ENCODE measurements at places on chromosomes 7 and 10.

GRCh38 chr7:123494193-123494796 lies 40.1 kb downstream of the IQUB start:
- no peak for DNase-seq

DNA sequence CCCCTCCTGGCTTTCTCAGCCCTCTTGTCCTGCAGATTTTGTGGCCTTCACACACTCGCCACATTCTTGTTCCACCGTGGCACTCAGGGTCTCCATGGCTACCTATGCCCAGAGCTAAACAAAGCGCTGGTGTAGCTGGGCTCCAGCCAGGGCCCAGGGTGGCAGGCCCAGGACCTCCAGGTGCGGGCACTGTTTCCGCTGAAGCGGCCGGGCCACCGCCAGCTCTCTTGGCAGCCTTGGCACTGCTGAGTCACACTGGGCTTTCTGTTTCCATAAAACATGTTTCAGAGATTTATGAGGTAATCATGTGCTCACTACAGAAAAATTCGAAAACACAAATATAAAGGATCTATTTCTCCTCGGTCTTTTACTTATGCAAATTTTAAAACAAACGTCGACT lies 51.3 kb downstream of the AOC1 start:
- DNase-seq, result no peak

DNA sequence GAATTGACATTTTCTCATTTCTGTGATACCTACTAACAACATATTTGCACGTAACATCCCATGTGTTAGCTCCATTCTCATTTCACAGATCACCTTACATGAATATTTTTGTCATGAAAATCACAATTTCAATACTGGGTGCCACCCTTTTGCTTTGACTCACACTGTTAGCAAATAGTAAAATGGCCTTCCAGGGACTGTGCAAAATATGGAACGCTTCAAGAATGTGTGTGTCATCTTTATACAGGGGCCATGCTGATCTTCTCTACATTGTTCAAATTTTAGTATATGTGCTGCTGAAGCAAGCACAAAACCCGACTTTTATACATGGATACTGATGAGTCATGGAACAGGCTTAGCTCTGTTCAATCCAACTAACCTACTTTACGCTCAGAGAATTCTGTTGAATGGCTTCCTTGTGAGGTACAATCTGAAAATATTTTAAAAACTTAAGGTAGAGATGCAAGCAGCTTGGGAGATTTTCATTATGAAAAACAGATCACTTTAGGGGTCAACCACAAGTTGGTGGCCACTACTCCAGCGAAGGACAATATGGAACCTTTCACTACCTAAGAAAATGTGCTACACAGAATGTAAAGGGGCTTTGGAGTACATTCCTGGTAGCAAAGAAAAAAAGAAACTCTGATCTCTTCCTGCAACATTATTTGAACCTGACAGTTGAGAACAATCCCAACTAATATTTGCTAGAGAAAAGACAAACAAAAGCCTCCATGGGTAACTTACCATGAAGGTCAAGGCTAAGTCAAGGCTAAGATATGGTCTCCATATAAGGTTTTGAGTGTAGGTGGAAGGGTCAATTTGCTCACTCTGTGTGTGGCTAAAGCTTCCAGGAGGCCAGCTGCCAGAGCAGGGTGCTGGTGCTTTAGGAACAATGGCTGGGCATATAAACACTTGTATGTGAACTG lies 11.9 kb downstream of the ANKRD26 start:
- no peak for DNase-seq

DNA sequence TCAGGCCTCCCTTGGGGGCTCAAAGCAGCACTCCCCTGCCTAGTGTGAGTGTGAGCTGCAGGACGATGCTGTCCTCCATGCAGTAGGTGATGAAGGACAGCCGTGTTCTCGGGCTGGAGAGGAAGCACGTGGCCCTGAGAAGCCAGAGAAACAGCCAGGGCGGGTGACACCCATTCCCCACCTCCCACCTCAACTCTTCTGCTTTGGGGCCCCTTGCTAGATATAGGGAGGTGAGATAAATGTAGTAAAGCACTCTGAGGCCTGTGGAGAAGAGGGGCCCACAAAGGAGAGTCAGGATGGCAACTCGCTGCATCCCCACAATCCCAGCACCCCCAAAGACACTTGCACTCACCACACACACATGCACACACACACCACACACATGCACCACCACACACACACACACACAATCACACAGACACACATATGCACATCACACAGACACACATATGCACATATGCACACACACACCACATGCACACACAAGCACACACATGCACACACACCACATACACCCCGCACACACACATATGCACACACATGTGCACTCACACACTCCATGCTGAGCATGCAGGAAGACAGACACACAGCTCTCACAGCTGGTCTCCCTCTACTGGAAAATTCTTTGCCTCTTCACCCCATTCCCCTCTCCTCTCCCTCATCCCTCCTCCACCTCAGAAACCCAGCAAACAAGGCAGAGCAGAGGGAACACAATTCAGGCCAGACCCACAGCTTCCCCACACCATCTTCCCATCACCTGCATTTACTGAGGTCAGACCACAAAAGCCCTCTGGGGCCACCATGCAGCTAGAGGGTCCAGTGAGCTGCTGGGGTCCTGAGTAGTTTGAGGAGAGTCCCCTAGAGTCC lies 30.5 kb downstream of the ANXA8 start:
- DNase-seq, result peak; percentile 37

- no peak for DNase-seq
Observed at GRCh38 chr10:43453266-43453831, 16.4 kb downstream of the ZNF487 start.

DNA sequence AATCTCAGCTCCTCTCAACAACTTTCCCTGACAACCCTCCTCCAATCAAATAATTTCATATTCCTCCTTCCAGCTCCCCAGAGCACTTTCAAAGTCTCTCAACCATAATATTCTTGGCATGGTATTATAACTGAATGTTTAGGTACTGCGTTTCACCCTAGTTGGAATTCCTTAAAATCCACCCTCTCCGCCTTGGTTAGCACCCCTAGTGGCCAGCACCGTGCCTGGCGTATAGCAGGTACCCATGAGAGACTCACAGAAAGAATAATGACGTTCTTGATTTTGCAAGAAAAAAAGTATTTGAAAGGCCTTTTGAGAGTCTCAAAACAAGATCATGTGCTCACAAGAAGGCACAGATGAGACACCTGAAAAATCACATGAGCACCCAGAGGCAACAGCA lies 50.9 kb downstream of the GLI3 start:
- no peak for DNase-seq

DNA sequence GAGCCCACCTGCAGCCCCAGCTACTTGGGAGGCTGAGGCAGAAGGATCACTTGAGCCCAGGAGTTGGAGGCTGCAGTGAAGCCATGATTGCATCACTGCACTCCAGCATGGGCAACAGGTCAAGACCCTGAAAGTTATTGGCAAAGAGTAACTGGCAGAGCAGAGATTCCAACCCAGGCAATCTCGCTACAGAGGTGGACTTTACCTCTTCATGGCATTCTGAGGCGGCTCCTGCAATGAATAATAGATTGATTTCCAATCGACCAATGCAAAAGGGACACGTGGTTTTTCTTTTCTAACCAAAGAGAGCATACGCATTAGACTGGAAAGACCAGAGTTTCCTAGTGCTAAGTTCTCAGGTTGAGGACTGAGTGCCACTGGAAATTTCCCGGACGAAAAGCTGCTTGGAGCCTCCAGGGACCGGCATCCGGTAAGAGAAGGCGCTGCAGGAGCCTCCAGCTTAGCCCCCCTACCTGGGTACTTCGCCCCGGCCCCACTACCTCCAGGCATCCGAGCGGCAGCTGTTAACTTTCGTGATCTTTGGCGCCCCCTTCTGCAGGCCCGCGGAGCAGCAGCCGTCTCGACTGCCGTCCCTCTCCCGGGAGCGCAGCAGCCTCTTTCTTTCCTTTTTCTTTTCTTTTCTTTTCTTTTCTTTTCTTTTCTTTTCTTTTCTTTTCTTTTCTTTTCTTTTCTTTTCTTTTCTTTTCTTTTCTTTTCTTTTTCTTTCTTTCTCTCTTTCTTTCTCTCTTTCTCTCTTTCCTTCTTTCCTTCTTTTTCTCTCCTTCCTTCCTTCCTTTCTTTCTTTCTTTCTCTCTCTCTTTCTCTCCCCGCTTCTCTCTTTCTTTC lies 4.1 kb downstream of the MBLAC1 start:
- DNase-seq, result peak; percentile 84

- no peak for DNase-seq
Observed at GRCh38 chr7:155455776-155456737, 1.9 kb upstream of the EN2 start.

DNA sequence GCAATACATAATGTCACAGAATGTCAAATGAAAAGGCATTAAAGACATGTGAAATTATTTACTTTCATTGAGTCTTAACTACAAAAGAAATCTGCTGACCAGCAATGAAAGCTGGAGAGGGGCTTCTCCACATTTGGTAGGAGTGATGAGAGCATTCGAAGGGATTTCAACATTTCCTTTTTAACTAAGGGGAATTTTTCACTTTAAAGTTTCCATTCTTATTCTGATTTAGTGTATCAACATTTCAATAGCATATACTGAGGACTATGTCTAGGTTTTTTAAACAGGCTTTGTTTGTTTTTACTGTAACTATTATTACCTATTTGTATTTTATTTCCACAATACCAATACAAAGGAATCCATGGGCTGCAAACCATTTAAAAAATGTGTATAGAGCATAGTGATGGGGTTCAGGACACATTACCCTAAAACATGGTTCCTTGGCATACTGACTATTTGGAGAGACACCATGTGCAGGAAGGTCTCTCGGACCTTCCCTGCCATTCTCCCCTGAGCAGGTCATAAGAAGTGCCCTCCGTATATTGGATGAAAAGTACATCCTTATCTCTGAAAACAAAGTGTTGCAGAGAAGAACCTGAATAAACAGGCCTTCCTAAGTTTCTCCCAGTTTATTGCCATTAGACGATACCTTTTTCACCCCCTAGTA lies 278.7 kb downstream of the DOCK4 start:
- no peak for DNase-seq

- DNase-seq, result no peak
Observed at GRCh38 chr10:128098631-128099030, 27.6 kb downstream of the MKI67 start.

GRCh38 chr7:47873762-47874161 lies 74.5 kb downstream of the PKD1L1 start:
- no peak for DNase-seq

DNA sequence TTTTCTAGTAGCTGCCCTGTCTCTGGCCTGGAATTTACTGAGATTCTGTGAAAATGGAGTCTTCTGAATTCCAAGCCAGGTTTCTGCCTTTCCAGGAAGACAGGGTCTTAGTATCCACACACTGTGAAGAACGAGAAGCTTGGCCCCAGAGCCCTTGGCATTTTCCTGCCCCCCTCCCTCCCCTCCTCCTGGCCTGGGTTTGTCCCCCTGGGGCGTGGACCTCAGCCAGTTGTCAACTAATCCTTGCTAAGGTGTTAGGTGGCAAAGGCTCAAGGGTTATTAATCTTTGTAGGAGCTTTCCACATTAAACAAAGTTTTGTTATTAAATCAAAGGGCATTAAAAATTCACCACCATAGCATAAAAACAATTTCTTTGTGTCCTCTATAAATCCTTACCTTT lies 329.5 kb downstream of the RNLS start:
- DNase-seq, result no peak

- DNase-seq, result no peak
Observed at GRCh38 chr7:82036146-82036886, 266.5 kb upstream of the HGF start.

DNA sequence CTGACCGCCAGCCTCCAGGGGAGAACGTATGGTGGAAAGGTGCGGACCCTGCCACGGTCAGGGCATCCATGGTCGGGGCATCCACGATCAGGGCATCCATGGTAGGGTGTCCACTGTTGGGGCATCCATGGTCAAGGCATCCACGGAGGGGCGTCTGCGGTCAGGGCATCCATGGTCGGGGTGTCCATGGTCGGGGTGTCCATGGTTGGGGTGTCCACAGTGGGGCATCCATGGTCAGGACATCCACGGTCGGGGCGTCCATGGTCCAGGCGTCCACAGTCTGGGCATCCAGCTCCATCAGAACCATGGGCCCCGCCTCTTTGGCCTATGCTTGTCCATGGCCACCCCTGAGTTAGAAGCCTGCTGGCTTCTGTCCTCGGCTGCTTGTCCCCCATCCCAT lies 148.1 kb downstream of the ADARB2 start:
- DNase-seq, result no peak

- no peak for DNase-seq
Observed at GRCh38 chr7:29808075-29808801, 1.9 kb downstream of the WIPF3 start.

DNA sequence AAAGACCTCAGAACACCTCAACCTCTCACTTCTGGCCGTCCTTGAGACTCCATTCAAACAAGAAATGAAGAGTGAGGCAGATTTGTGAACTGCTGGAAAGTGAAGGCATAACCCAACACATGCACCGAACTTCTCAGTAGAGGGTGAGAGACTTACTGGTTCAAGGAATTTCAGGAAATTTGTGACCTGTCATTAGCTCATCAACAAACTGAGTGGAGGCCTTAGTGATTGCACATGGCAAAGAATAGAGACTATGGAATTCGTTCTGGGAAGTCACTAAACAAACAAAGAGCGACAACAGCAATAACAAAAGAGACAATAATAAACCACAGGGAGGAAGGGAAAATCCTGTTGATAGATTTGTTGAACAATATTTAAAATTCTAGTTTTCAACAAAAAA lies 125.0 kb upstream of the AKR1E2 start:
- no peak for DNase-seq

DNA sequence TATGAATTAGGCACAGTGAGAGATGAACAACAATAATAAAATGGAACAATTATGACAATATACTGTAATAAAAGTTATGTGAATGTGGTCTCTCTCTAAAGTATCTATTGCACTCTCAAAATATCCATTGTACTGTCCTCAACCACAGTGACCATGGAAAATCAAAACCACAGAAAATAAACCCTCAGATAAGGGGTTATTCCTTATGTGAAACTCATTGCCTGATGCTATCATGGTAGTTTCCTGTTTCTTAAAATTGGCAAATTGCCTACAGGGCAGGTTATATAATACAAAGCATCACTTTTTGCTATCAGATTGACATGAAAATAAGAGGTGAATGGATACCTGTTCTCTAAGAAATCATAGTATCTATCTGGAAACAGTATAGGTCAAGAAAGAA lies 3.8 kb downstream of the MCM10 start:
- no peak for DNase-seq

GRCh38 chr7:27961255-27961654 lies 219.3 kb downstream of the JAZF1 start:
- DNase-seq, result no peak

- no peak for DNase-seq
Observed at GRCh38 chr7:30114536-30115238, 20.1 kb upstream of the MTURN start.
